ENCODE measurements at places on chromosomes 7 and 10.

DNA sequence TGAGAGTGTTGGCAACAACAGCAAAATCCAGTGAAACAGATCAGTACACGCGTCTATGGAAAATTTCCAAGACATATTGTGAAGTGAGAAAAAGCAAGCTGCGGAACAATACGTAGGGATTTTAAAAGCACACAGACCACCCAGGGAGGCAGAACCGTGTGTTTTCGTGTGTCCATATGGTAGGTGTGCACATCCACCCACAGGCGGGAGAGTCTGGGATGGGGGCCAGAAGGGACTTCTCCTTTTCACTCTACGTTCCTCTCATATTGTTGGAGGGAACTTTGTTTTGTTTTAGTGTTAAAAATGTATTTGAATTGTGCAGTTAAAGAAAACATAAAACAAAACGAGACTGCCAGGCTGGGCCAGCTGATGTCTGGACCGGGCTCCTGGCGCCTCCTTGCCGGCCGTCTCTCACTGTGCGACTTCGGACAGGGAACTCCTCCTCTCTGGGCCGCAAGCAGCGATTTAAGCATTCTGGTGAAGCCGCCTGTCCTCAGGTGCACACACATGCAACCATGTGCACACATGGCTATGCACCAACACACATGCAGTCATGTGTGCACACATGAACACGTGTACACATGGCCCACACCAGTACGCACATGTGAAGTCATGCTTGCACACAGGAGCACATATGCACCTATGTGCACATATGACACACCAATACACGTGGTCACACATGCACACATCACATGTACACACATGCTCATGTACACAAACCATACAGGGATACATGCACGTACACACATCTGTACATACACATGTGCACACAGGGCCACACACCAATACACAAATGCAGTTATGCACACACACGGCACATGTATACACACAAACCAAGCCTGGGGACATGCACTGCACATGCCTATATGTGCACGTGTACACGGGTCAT is 141.1 kb downstream of the ELFN1 start:
- DNase-seq, result no peak

- no peak for DNase-seq
These were observed 12.6 kb downstream of the PDAP1 start for GRCh38 chr7:99395616-99396327.

DNA sequence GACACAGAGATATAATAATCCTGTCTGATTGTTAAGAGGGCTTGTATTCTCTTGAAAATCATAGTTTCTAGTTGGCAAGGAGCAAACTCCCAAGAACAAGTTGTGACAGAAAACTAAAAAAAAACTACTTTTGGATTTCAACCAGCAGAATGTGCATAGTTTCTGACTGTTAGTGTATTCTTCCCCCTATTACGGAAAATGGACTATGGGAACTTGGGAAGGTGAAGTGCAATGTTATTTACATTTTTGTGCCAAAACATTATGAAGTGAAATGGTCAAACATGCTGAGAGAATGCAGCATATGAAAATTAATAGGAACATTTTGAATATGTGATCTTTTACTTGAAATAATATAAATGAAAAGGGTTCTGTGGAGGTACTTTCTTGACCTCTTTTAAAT is 660.8 kb downstream of the SUGCT start:
- no peak for DNase-seq

DNA sequence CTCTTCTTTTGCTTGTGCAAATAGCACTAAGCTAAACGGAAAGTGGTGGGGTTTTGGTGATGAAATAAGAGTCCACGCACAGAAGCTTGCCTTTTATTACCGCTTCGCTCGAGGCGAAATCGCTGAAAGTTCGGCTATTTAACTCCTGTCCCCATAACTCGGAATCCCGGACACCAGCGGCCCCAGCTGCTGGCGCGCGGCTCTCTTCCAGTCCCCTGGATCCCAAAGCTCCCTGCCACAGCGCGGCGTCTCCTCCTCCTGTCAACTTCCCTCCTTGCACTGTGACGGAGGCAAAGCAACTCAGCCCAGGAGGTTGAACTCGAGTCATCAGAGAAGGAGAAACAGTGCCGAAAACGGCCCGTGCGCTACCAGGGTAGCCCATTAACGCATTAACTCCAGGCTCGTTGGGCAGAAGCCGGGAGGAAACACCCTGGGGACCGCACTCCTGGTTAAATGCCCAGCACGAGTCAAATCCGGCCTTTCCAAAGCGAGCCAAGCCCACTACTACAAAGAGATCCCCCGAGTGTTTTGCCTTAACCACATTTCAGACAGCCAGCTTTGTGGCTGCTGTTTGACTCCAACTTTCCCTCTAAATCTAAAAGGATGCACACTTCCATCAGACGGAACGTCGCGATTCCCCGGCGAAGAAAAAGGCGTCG is 1.3 kb downstream of the SEMA3D start:
- no peak for DNase-seq

DNA sequence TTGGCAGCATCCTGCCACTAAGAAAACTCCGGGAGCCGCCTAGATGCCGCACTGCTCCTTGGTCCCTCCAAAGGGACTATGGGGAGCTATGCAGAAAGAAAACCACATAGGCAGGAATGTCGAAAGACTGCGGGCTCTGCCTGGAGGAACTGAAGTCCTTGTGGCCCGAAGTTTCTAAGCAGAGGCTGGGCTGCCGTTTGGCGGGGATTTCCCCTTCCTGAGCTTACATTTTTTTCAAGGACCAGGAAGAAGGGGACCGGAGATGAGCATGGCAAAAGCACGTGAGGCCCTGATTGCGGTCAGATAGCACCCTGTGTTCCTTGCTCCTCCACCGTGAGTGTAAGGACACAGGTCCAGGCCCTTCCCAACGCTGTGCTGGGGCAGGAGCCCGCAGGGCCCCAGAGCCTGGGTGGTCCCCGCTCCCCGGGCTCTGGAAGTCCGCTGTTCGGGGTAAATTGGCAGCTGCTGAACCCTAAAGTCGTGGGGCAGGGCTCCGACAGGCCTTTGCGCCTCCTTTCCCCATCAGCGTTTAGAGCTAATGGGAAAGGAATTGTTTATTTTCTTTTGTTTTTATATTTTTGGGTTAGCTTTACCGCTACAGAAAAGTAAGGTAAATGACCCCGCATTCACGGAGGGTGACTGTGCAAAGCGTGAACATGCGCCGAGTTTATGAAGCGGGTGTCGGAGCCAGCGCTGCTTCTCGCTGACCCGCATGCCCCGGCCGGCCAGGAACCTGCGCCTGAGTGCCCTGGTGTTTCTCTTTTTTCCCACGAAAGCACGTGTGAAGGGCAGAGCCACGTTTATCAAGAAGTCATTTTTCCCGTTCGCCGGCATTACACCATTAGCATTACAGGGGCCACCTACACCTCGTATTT is 356.5 kb upstream of the ZNF32 start:
- DNase-seq, result no peak

DNA sequence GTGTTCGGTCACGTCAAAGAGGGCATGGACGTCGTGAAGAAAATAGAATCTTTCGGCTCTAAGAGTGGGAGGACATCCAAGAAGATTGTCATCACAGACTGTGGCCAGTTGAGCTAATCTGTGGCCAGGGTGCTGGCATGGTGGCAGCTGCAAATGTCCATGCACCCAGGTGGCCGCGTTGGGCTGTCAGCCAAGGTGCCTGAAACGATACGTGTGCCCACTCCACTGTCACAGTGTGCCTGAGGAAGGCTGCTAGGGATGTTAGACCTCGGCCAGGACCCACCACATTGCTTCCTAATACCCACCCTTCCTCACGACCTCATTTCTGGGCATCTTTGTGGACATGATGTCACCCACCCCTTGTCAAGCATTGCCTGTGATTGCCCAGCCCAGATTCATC is 6.5 kb downstream of the PPIF start:
- no peak for DNase-seq

- DNase-seq, result no peak
These were observed 45.0 kb upstream of the CSTF2T start for GRCh38 chr10:51744235-51745000.

DNA sequence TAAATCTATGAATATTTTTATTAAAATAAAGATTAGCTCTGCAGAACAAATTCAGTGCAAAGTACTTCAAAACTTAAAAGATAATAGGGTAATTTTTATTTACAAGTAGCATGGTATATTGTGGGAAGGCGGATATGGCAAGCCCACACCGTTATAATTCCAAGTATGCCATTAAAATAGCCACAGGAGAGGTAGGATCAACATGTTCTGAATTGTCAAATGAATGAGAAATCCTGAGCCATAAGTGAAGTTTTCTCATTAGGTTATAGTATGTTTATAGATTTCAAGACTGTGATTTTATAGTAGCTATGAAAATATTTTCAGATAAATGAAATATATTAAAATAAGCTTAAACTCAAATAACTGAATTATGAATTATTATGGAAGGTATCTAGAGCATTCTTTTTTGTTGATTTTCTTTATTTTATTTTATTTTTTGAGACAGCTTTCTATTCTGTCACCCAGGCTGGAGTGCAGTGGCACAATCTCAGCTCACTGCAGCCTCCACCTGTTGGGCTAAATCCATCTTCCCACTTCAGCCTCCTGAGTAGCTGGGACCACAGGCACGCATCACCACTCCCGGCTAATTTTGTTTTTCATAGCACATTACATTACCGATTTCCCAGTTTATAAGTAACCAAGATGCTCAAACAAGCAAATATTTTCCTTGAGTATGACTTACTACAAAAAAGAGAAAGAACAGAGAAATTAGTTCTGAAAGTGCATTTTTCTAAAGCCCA is 956.6 kb downstream of the GATA3 start:
- no peak for DNase-seq

- no peak for DNase-seq
These were observed 96.9 kb downstream of the CFAP58 start for GRCh38 chr10:104450490-104450889.

DNA sequence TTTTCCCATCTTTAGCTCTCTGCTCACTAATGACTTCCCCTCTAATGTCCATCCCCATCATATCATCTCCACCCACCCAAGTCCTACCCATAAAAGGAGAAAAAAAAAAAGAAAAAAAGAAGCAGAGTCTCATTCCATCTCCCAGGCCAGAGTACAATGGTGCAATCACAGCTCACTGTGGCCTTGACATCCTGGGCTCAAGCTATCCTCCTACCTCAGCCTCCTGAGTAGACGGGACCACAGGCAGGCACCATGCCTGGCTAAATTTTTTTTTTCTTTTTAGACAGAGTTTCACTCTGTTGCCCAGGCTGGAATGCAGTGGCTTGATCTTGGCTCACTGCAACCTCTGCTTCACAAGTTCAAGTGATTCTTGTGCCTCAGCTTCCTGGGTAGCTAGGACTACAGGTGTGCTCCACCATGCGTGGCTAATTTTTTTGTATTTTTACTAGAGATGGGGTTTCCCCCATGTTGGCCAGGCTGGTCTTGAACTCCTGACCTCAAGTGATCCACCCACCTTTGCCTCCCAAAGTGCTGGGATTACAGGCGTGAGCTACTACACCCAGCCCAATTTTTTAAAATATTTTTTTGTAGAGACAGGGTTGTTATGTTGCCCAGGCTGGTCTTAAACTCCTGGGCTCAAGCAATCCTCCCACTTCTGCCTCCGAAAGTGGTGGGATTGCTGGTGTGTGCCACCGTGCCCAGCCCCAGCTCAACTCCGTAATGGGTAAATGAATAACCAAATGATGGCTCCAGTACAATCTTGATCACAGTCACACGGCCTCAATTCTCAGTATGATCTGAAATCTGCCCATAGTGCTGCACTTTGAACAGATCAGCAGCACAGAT is 24.6 kb upstream of the SGMS1 start:
- DNase-seq, result no peak

DNA sequence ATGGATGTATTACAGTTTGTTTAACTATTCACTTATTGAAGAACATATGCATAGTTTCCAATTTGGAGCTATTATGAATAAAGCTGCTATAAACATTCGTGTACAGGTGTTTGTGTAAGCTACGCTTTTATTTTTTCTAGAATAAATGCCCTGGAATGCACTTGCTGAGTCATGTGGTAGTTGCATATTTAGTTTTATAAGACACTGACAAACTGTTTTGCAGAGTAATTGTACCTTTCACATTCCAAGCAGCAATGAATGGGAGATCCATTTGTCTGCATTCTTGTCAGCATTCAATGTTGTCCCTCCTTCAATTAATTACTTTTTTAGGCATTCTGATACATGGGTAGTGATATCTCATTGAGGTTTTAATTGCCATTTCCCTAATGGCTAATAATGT is 373.6 kb upstream of the GHITM start:
- no peak for DNase-seq

GRCh38 chr7:2048531-2048930 is 184.2 kb downstream of the MAD1L1 start:
- no peak for DNase-seq

DNA sequence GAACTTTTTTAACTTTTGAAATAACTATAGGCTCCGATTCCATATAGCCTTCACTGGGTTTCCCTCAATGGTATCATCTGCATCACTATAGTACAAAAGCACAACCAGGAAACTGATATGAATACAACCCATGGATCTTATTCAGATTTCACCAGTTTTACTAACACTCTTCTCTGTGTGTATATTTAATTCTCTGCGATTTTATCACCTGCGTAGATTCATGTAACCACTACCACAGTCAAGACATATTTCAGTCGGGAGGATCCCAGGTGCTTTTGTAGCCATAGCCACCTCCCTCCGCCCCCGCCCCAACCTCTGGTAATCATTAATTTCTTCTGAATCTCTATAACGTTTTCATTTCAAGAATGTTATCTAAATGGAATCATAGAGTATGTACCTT is 82.8 kb upstream of the C7orf33 start:
- DNase-seq, result peak; percentile 33

- no peak for DNase-seq
These were observed 68.2 kb downstream of the TFEC start for GRCh38 chr7:115962340-115962739.

DNA sequence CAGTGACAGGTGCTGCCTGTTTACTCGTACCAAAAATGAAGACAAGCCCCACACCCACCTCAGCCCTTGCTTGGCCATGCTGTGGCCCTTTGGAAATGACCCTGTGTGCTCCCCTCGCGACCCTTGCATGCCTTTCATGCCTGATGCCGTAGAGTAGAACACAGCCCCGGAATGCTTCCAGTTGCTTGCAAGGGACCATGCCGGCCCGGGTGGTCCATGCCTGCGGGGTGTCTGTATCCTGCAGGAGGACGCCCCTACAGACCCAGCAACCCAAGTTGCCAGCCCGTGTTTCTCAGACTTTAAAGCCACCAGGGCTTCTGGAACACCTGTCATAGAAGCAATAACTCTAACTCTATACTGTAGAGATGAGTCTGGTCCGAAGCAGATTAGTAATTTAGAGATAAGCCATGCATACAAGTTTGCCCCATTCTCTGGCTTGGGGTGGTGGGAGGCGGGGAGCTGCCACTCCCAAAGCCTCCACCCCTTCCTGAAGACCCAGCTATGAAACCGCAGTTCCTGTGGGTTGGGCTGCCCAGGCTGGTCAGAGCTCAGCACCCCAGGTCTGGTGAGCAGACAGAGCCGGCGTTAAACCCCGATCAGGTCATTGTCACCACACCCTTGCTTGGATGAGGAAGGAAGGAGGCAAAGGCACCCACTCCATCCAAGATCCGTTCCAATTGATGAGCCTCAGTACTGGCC is 143.5 kb downstream of the ADCY1 start:
- DNase-seq, result no peak

GRCh38 chr10:123402656-123403055 is 248.5 kb downstream of the BUB3 start:
- DNase-seq, result no peak

Measured in stimulated activated CD4-positive, alpha-beta T cell treated with anti-CD3 and anti-CD28 coated beads, TNF-alpha, amount 100 ng/mL, for 48 hours (primary cell).